Activated T-cell treated with anti-CD3 and anti-CD28 coated beads for 1 hour (primary cell): ENCODE measurements at places on chromosomes 1 and 21.

DNA sequence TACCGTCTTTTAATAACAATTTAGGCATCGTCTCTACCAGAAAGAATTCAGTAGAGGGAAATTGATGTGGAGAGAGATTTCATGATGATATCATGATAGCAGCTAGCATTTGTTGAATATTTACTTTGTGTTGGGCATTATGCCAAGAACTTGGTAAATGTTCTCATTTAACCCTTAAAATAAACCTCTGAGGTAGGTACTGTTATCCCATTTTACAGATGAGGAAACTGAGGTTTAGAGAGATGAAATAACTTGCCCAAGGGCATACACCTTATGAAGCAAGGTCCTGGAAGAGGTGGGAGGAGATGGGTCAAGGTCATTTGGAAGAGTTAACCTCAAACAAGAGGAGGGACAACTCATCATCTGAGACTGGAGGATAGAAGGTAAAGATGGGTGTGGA is 34.8 kb downstream of the TSNAX start:
- DNase-seq, result no peak

GRCh38 chr1:22490309-22490708 is 38.7 kb downstream of the ZBTB40 start:
- DNase-seq, result no peak

DNA sequence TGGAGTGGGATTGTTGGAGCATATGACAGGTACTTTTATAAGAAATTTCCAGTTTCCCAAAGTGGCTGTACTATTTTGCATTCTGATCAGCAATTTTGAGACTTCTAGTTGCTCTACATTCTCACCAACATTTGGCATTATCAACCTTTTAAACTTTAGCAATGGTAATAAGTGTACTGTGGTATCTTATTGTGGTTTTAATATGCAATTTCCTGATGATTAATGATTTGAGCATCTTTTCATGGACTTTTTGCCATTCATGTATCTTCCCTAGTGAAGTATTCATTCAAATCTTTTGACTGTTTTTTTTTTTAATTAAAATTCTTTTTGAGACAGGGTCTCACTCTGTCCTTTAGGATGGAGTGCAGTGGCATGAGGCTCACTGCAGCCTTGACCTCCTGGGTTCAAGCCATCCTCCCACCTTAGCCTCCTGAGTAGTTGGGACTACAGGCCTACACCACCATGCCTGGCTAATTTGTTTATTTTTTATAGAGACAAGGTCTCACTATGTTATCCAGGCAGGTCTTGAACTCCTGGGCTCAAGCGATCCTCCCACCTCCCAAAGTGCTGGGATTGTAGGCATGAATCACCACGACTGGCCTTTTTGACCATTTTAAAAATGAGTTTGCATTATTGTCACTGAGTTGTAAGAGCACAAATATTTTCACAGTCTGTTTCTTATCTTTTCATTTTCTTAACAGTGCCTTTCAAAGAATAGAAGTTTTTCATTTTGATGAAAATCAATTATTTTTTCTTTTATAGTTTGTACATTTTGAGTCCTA is 7.8 kb upstream of the SLC6A9 start:
- no peak for DNase-seq

DNA sequence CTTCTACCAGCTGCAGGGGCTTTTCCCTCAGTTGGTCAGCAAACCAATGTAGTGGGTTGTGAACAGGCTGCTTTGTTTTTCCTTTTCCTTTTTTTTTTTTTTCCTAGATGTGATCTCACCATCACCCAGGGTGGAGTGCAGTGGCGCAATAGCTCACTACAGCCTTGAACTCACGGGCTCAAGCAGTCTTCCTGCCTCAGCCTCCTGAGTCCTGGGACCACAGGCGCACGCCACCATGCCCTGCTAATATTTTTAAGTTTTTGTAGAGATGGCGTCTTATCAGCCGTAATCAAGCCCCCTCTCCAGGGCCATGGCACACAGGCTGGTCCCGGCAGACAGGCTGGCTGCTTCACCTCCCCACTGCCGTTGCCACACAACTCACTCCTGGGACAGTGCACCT is 3.4 kb upstream of the TRIM11 start:
- DNase-seq, result no peak

DNA sequence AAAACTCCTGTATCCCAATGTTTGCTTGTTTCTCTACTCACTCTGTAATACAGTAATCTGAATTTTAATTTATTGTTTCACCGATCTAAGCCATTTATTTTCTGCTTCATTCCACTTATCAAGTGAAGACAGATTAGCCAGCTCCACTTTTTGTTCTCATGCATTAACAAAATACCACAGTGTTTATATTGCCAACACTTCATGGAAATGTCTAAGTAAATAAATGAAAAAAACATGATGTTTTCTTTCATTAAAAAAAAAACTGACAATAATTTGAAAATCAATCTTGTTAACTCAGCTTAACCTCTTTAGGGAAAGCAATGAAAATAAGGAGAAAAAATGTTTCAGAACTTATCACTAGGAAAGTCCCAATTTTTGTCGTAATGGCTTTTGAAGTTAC is 11.5 kb downstream of the ARHGAP29 start:
- DNase-seq, result no peak

DNA sequence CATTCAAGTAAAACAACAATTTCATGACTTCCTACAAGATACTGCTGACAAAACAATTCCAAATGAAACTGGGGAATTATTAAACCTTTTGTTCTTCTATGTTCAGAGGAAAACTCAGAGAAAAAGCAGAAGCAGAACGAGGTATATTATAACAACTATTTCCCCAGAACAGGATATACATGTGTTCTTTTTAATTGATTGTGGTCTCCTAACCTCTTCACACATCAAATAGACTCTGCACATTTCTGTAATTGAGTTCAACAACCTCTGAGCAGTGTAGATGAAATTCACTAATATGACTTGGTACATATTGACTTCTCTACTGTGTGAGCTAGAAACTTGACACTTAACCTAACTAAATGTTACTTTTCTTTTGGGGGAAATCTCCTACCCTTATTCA is 584.2 kb downstream of the NEGR1 start:
- DNase-seq, result no peak

DNA sequence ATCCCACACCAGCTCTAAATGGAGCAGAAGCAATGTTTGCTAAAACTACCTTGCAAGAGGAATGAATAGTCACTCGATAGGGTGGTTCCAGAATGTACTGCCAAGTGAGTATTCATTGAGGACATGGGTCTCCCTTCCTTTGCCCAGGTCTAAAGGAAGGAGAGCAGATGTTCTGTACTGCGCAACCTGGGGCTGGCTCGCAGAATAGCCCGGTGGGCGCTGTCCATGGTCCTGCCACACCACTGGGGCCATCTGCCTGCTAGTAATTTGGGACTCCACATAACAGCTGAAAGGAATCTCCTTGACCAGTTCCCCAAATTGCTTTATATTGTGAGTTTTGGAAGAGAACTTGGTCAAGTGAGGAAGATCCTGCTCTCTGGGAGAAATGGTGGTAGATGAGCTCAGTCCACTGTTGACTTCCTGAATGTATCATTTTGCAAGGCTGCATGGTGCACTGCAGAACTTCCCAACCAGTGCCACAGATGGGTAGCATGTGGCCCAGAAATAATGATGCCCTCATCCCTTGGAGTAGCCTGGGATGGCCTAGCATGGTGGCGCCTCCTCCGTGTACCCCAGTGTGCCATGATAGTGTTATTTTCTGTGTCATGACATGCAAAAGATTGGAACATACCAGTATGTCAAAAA is 5.7 kb downstream of the SLC6A17 start:
- DNase-seq, result peak; percentile 39

GRCh38 chr1:202659541-202659940 is 50.7 kb downstream of the SYT2 start:
- DNase-seq, result no peak

- no peak for DNase-seq
Measured at GRCh38 chr1:214349008-214349407, 68.0 kb downstream of the SMYD2 start.

GRCh38 chr21:17829472-17829871 is 10.3 kb upstream of the C21orf91 start:
- no peak for DNase-seq

DNA sequence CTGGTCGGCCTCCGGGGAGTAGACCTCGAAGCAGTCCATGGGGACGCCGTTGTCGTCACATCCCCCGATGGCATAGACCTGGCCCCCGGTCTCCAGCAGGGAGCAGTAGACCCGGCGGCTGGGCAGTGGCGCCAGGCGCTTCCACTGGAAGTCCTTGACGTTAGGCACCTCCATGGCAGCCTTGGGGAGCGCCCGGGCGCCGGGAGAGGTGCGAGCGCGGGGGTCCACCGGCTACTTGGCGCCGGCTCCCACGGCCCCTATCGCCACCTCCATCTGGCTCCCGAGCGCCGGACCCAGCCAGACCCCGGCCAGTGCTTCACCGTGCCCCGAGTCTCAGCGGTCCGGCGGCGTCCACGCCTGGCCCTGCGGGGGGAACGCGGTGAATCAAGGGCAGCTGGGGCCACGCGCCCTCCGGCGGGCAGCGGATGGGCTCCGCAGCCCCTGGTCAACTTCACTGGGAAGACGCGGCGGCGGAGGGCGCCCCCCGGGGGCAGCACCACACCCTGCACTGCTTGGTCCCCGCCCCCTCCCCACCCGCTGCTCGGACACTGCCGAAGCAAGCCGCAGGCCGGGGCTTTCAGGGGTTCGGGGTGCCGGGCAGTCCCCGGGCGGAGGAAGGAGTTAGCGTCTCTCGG is 13.2 kb downstream of the KLHDC8A start:
- DNase-seq, result no peak

DNA sequence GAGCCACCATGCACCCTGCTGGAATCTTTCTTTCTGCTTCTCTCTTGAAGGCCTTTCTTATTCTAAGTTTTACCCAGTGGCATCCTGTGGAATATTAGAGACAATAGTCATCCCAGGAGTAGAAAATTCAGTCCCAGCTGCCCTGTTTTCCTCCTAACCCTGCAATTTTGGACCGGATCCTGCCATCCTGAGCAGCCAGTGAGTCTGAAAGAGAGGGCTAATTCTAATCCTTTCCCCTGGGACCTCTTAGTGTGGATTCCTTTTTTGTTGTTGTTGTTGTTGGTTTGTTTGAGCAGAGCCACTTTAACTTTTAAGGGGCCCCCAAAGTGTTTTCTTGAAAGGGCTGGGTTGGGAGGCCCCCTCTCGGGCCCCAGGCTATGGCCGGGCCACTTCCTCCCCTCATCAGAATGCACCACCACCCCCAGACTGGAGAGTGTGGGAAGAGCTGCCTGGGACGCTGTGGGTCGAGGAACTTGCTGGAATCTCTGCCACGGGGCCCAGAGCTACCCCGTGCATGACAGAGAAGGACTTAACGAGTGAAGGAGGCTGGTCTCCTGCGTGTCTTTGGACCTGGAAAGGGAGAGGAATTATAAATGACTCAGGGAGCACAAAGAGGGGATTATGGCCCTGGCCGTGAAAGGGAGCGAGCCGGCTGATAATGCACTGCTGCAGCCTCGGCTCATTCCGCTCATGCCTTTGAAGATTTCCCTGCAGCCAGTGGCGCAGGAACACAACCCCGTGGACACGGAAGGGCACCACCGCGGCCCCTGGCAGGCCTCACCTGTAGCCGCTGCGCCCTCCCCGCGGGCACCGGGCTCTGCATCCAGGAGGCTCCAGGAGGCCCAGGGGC is 81.0 kb upstream of the AKT3 start:
- no peak for DNase-seq

- DNase-seq, result no peak
Measured at GRCh38 chr1:57277681-57278080, 146.2 kb downstream of the DAB1 start.

DNA sequence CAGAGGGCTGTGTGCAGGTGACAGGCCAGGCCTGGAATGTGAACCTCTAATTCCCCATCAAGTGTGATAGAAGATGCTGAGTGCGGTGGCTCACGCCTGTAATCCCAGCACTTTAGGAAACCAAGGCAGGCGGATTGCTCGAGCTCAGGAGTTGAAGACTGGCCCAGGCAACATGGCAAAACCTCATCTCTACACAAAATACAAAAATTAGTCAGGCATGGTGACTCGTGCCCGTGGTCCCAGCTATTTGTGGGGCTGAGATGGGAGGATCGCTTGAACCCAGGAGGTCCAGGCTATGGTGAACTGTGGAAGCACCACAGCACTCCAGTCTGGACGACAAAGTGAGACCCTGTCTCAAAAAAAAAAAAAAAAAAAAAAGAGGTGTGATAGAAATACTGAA is 40.1 kb upstream of the PUM1 start:
- no peak for DNase-seq

- no peak for DNase-seq
Measured at GRCh38 chr1:205668951-205669340, 11.4 kb downstream of the SLC45A3 start.

GRCh38 chr1:7524341-7525337 is 246.5 kb upstream of the VAMP3 start:
- no peak for DNase-seq

- DNase-seq, result no peak
Measured at GRCh38 chr1:41093826-41094225, 72.3 kb upstream of the SLFNL1 start.

GRCh38 chr1:26791626-26792025 is 3.9 kb downstream of the PIGV start:
- DNase-seq, result no peak

GRCh38 chr21:16777041-16777720 is 735.7 kb upstream of the CXADR start:
- DNase-seq, result no peak

- DNase-seq, result no peak
Measured at GRCh38 chr1:54028306-54029251, 10.6 kb upstream of the LDLRAD1 start.

DNA sequence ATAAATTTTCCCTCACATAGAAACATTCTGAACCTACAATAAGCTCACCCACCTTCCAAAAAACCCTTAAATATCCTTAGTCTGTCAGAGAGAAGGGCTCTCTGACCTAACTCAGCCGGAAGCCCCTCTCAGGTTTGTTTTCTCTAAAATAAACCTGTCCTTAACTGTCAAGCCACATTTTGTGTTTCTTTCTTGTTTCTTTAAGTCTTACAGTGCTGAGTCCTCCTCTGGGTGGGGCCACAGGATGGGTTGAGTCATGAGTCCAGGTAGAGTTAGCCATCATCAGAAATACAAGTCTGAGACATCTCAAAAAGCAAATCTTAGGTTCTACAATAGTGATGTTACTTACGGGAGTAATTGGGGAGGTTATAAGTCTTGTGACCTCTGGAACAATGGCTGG is 26.4 kb upstream of the SLC2A5 start:
- DNase-seq, result no peak

- no peak for DNase-seq
Measured at GRCh38 chr1:174337000-174337681, 110.6 kb upstream of the GPR52 start.

DNA sequence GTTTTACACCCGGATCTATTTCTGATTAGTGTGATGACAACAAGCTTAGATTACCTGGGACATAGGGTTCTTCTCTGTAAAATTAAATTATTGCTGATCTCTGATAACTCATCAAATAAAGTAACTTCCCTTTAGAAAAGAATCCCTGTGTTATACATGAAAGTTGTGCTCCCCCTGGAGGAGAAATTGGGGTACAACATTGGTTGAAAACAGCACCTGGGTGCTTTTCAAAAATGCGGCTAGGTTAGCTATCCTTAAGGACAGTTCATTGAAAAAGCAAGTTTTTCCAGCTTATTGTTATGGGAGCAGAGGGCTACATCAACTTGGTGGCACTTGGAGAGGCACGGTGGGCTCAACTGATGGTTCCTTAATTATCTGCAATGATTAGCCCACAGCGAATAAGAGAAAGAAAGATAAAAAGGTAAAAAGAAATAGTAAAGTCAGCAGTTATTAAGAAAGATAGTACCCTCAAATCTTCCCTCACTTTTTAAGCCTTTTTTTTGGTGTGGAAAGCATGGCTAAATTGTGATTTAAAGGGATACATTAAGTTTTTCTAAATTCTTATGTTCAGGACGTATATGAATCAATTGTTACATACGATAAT is 97.8 kb downstream of the FMN2 start:
- no peak for DNase-seq

GRCh38 chr1:159925719-159926078 is 392 bp upstream of the TAGLN2 start:
- no peak for DNase-seq
